ENCODE measurements at places on chromosomes 12 and 14.

DNA sequence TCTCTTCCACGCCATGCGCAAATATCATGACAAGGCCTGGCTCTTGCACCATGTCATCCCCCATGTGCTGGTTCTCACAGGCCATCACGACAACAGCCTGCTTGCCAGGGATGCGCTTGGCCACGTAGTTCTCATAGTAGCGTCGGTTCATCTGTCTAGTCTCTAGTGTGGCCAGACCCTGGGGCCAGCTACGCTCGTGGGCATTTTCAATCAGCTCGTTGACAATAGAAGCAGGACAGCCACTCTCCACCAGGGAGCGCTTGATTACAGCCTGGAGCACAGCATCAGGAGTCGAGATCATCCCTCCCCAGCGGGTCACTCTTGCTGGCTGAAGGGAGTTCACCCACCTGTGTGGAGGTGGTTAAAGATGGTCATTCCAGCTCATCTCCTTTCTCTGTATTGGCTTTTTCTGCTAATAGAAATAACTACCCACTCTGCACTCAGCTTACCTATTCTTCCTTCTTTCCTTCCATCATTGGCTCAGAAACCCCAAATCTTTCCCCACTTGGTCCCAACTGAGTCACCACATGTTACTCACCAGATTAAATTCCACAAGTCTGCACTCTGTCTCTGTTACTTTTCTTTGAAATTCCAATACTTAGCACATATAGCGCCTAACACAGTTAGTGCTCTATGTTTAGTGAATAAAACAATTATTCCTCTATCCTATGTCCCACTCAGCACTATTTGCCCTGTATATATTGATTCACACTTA lies 15.1 kb downstream of the RNF41 start:
- DNase-seq: no peak

GRCh38 chr14:38174711-38175110 lies 33.0 kb upstream of the SSTR1 start:
- DNase-seq: no peak

DNA sequence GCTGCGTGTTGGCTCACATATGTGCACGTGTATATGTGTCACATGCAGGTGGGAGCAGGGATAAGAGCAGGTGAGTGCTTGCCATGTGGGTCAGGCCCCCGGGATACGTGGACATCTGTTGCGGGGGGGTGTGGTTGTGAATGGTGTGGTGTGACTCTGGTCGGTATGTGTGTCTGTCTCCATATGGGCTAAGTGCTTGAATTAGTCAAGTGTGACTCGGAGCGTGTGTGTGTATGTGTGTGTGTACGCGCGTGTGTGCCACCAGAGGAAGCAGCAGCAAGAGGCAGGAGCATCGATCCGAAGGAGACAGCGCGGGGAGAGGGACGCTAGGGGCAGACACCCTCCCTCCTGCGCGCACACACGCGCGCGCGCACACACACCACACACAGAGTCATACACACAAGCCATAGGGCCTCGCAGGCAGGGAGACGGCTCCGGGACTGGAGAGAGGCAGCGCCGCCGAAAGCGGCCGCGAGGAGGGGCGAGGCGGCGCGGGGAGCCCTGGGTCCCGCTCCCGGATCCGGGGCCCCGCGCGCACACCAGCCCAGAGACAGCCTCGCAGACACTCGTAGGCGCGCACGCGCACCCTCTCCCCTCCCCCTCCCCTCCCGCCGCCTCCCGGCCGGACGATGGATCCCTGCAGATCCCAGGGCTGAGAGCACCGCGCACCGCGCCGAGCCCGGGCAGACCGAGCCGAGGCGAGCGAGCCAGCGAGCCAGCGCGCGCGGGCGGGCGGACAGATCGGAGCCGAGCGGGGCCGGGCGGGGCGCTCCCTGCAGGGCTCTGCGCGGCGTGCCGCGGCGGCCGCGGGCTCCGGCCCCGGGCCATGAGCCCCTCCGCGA lies at the start of gene ASIC1:
TSS of gene ASIC1 (plus strand) at position 597 of the 842 bp plus-strand sequence. CDS start 1,171 bp downstream, outside the sequence.
- no peak for DNase-seq

DNA sequence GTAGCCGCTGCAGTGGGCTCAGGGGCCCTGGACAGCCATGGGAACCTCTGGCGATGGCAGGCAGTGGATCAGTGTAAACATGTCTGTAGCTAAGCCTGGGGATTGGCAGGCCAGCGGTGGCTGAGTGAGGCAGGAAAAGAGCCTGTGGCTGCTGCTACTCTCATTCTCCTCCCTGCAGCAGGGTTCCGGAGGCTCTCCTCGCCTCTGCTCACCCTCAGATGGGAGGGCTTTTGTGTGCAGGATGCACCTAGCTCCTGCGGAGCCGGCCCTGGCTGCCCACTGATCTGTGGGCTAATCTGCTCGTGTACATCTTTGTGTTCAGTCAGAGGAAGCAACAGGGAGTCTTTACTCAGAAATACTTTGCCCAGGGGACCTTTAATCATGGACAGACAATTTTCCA lies 59.5 kb downstream of the GALNT8 start:
- DNase-seq: no peak

DNA sequence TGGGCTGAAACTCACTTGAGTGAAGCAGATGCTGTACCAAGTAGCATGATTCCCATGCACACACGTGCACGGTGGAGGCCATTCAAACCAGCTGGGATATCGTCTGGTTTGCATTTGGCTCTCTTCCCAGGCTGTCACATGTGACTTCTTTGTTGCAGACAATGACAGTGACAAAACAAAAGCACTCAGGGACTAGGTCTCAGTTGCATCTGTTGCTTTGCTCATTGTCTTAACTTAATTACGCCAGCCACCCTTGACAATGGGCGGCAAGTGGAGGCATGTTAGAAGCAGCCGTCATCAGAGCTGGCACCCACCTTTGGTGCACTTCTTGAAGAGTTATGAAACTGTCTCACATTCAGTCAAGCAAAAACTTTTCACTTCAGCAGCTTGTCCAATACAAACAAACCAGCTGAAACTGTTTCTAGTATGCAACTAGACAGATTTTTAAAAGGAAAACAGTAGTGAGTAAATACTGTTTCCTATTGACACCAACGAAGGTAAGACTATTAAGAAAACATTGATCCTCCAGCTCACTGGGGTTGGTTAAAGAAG lies 74.3 kb downstream of the IGF1 start:
- no peak for DNase-seq

Measured in bone marrow (tissue), 2 donors.